RKO (cell line): ENCODE measurements at places on chromosomes 12 and 14.
A peak's percentile ranks its signal among the peaks of the same experiment; 100 is the strongest.

DNA sequence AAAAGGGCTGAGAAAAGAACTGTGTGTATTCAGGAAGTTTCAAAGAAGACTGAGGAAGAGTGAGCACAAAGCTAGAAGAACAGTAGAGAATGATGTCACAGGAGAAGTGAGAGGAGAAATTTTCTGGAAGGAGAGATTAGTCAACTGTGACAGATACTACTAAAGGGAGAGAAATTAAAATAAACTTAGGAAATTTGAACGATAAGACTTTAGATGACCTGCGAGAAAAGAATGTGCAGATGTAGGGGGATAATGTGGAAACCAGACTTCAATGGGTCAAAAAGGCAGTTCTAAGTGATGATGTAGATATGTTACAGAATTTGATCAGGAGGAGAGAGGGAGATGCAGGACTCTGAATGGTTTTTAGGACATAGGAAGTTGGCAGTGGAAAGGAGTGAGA lies 287.4 kb downstream of the SYT1 start:
- no peak for DNase-seq

GRCh38 chr12:47982311-47982710 lies 18.9 kb downstream of the TMEM106C start:
- DNase-seq = no peak

DNA sequence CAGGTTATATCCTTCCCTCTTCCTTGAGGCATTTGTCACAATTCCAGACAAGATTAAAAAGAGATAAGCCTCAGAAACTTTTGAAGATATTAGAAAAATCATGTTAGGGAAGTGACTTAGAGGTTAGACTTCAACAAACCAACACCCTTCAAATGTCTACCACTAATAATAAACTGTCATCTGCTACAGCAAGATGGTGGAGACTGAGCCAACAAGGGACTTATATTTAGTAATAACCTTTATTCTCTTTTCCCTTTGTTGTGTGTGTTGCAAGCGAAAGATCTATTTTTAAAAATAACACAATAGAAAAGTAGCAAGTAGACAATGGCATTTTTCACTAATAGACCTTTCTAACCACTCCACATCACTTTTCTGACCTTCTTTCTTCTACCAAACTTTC lies 28.6 kb downstream of the PRICKLE1 start:
- no peak for DNase-seq

DNA sequence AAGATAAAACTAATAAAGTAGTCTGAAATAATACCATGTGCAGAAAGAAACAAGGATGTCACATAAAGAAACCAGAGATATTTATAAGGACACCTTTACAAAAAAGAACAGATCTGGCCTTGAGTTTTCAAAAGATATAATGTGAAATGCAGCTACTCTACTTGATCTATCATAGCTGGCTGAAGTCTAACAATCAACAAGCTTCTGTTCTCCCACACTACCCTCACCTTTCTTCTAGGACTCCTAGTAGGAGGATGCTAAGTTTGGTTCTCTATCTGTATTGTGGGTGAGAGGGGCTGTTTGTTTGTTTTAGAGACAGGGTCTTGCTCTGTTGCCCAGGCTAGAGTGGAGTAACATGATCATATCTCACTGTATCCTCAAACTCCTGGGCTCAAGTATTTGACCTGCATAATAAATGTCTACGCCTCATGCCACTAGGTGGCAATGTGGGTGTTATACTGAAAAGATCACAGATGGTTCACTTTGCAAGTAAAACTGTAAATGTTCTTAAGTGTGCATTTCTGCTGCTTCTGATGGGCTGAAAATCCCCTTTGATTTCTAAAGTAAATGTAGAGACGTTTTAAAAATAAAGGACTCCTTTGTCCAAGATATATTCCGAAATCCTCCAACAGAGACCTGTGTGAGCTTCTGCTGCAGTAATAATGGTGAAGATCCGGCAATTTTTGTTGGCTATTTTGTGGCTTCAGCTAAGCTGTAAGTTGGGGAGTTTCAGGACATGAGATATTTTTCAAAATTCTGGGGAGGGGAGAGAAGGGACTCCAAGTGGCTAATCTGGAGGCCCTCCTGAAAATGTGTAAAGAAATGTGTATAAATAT lies 269.3 kb downstream of the DAD1 start:
- peak; percentile 65 for DNase-seq

DNA sequence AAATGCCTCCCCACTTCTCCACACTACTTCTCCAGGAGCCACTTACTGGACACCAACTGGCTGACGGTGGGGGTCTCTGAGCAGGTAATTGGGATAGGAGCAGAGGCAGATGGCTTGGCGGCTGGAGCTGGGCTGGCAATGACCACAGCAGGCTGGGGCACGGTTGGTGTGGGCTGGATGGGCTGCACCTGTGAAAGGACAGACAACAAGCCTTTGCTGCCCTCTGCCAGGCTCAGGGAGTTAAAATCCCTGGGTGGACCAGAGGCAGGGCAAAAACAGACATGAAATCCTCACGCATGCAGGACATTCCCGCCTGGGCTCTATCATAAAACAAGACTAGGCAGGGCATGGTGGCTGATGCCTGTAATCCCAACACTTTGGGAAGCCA lies 19.3 kb upstream of the TFCP2 start:
- DNase-seq = no peak

DNA sequence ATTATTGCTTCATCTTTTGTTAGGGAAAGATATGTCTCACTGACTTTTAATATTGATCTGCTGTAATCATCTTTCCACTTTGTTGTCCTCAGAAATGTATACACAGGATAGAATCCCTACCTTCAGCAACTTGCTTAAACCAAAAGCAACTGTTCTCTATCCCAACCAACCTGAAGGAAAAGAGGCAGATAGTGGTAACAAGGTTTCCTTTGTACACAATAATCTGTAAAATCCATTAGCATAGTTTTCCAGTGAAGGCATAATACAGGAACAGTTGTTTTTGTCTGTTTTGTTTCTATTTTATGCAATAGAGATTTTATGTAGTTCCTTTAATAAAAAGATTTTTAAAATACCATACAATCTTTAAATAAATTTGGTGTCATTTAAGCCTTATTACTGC lies 170.5 kb downstream of the PIK3C2G start:
- no peak for DNase-seq

DNA sequence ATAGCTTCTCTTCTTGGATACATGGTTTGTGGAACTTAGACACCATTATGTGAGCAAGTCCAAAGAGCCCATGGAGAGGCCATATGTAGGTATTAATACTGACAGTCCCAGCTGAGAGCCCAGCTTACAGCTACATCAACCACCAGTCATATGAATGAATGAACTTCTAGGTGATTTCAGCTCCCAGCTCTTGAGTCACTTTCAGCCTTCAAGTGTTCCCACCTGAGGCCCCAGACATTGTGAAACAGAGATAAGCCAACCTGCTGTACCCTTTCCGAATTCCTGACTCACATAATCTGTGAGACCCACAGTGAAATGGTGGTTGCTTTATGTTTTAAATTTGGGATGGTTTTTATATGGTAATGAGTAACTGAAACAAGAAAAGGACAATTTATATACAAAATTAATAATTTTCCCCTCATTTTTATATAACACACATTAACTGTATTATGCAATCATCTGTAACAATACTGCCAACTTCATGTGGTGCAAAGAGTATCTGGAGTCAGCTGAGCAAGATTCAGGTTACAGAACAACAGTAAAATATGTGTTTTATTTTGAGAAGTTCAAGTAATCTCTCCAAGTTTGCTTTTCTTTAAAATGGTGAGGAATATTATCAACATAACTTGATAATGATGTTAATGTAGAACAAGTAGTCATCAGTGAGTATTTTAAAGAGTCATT lies 27.7 kb upstream of the FBXO33 start:
- no peak for DNase-seq

DNA sequence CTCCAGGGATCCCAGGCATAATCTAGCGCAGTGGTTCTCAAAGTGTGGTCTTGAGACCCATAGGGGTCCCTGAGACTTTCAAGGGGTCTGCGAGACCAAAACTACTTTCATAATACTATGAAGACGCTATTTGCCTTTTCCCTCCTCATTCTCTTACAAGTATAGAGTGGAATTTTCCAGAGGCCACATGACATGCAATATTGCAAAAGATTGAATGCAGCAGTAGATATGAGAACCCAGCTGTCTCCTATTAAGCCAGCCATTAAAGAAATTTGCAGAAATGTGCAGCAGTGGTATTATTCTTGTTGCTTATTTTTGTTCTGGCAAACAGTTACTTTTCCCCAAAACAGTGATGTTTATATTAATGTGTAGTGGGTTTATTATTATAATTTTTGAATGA lies 62.8 kb downstream of the VWF start:
- no peak for DNase-seq

- peak; percentile 37 for DNase-seq
Observed at GRCh38 chr14:105448706-105449111, 25.9 kb upstream of the CRIP2 start.

DNA sequence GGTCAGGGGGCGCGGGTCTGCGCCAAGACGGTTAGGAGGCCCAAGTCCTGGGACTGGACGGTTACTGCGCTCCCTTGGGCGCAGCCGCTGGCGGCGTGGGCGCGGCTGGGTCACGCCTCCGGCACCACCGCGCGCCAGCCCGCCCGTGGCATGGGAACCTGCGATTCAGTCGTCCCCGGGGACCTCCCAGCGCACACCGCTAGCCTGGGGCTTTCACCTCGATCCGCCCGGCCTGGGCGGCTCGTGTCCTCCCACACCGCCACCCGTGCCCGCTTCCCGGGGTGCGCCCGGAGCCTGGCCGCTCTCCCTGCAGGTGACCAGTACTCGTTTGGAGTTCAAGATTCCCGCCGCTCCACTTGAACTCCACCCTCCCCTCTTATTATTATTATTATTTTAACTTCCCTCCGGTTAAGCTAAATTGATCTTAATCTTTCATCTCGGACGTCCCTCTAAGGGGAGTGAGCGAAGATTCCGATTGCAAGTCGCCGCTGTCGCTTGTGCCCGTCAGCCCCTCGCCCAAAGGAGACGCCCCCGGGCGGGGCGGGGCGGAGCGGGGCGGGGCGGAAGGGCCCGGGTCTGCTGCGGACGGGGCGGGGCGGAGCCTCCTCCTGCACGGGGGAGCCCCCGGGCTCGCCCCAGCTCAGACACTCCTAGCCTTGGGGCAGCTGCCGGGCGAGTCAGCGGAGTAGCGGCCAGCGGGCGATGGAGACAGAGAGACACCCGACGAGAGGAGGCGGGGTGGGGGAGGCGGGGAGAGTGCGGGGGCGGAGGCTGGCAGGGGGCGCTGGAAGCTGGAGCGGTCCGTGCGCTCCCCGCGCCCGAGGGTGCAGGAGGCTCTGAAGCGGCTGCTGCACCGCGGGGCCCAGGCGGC lies at the start of gene KCNMB4:
Gene KCNMB4 (plus strand): TSS at position 643 of the 871 bp plus-strand sequence. CDS start 445 bp downstream, outside the sequence.
- no peak for DNase-seq

DNA sequence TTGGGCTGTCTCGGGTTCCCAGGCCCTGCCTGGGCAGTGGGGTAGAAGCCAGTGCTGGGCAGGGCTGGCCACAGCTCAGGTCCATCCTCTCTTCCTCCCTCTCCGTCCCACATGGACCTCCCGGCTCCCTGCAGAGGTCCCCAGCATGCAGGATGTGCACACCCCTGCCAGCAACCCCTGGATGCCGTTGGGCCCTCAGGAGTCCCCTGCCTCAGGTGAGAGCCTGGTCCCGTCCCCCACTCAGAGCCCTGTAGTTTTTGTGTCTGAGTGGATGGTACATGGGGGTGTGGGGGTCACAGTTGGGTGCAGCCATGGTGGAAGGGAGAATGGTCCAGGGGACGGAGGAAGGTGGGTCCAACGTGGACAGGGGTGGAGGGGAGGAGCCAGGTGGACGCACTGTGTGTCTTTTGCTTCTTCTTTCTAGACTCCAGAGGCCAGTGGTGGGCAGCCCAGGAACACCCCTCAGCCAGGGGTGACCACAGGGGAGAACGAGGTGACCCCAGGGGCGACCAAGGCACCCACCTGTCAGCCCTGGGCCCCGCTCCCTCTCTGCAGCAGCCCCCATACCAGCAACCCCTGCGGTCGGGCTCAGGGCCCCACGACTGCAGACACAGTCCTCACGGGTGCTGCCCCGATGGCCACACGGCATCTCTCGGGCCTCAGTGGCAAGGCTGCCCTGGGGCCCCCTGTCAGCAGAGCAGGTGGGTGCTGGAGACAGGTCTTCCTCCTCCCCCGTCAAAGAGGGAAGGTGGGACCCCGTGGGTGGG lies 21.7 kb downstream of the PAPLN start:
- DNase-seq = no peak

DNA sequence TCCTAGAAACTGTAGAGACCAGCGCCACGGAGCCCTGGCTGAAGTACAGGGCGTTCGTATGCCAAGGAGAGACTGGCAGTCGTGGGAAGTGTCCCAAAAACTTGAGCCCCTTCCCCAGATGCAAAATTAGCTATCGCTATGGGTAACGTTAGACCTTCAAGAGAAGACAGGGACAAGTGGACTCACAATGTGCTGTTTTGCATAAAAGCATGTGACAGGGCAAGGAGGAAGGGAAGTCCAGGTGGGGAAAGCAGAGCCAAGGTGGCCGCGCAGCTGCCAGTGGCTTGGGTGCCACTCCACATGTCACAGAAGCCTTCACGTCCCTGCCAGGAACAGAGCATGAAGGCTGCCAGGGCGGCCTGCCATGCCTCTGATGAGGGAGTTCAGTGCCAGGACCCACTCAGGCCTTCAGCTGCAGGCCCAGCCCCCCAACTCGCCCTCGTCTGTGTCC lies 61.2 kb upstream of the DYNC1H1 start:
- DNase-seq = no peak

DNA sequence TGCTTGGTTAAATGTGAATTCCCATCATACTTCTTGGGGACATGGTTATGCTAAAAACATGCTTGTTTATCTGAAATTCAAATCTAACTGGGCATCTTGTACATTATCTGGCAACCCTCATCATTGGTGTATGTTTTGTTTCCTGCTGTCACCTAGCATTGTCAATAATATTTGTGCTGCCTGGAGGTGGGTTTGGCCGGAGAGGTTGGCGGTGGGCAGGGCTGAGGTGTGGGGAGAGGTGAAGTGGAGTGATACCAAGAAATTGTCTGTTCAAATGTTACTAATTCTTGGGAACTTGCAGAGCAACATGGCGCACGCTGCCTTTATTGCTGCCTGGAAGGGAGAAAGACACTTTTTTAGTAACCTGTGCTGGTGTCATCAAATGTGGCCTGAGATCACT lies 280.5 kb downstream of the VRK1 start:
- DNase-seq = no peak

DNA sequence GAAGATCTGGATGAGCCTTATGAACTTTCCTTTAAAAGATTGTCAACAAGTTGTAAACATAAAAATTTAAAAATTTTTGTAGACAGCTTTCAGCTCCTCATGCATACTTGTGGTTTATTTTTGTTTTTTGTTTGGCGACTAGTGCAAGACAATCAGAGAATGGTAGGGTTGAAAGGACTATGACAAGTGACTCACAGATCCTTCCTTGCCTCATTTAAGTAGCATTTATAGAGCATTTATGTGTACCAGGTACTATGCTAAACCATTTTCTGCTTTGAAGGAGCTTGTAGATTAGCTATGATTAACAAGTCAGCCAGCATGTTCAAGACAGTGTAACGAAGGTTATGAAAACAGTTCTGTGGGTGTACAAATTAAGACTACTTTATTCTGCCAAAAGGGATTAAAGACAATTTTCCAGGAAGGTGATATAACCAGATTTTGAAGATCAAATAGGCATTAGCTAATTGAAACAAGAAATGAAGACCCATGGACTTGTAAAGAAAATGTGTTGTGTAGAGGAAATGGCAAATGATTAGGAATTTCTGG lies 122.0 kb downstream of the PCNX1 start:
- no peak for DNase-seq

- DNase-seq = no peak
Observed at GRCh38 chr12:90355711-90356355, 599.1 kb downstream of the CCER1 start.

- DNase-seq = peak; percentile 43
Observed at GRCh38 chr14:53432378-53432802, 279.3 kb upstream of the DDHD1 start.

- no peak for DNase-seq
Observed at GRCh38 chr14:69711881-69712560, 54.9 kb upstream of the SRSF5 start.
